ENCODE measurements at places on chromosomes 4 and X. TPM values are rescaled to one million over a fixed set of nuclear protein-coding genes. Genes with fewer than 3 reads are reported as not detected.
A peak's percentile ranks its signal among the peaks of the same experiment; 100 is the strongest.

DNA sequence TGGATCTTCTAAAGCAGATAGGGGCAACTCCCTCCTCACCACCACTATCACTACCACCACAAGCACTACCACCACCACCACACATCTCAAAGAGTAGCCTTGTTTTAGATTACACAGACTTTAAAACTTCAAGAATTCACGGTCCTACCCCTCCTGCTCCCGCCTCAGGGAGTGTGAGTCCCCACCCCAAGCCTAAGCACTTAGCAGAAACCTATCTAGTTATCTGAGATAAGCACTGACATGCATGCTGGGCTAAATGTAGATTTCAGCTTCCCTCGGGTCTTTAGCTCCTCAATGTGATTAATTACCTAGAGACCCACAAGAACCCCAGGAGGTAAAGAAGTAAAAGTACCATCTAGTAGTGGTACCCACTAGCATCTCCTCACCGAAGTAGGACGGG is 775 bp downstream of the AMOT start:
- H3K4me1 ChIP-seq = peaks cover 12% of the 10 kb centered on the region
- no peak overlapping the region for H3K4me3 ChIP-seq
- no peaks in the 10 kb centered on the region for H3K27me3 ChIP-seq
- no peak for DNase-seq
- H3K27ac ChIP-seq = peak overlapping the region; percentile 64

GRCh38 chr4:168569066-168569930 is 72.4 kb downstream of the PALLD start:
- no peak overlapping the region for H3K27ac ChIP-seq
- no peaks in the 10 kb centered on the region for H3K36me3 ChIP-seq
- H3K4me1 ChIP-seq = no peaks in the 10 kb centered on the region

The HPGDS gene
- 1.3 TPM for total RNA-seq

GRCh38 chr4:44462259-44462658 is 13.7 kb upstream of the KCTD8 start:
- H3K4me3 ChIP-seq = no peak overlapping the region
- no peaks in the 10 kb centered on the region for H3K4me1 ChIP-seq
- H3K36me3 ChIP-seq = no peaks in the 10 kb centered on the region
- H3K27me3 ChIP-seq = no peaks in the 10 kb centered on the region
- DNase-seq = no peak

Data from T-cell (primary cell).